NCI-H1436 (cell line): ENCODE measurements at places on chromosomes 6 and 20.

- no peak for DNase-seq
These were observed 28.3 kb upstream of the CSNK2A1 start for GRCh38 chr20:571754-572441.

DNA sequence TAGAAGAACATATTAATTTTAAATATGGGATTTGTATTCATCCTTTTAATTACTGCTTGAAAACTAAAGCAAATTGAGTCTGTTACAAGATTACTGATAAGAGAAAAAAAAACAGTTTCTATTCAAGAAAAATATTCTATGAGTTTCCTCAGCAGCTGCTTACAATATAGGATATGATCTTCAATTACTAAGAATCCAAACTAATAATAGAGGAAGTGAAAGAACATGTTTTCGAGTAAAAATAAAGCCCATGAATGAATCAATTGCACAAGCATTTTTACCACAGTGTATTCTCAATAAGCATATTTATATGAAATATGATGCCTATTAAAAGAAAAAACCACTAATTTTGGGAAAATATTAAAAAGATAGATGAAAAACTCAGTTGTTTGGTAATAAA lies 63.4 kb downstream of the AHI1 start:
- DNase-seq: no peak

DNA sequence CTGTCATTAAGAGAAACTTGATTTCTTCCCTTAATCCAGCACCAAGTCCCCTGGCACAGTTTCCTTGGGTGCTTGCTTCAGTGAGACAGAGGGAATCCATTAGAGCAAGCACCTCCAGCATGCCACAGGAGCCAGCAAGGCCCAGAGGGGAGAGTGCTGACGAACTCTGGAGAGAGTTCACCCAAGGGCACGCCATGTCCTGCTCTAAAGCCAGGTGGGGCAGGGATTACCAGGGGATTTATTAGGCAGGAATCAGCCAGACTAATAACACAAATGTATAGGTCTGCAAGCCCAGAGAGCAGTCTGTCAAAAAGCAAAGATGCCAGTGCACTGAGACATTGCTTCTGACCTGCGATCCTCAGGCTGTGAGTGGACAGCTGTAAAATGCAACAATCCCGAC lies 155.4 kb upstream of the SYNDIG1 start:
- no peak for DNase-seq

- no peak for DNase-seq
These were observed 48.6 kb downstream of the FIG4 start for GRCh38 chr6:109739686-109740085.

- no peak for DNase-seq
These were observed 117.0 kb upstream of the PMEPA1 start for GRCh38 chr20:57826666-57827287.

- no peak for DNase-seq
These were observed 58.8 kb upstream of the CD83 start for GRCh38 chr6:14058735-14059134.

DNA sequence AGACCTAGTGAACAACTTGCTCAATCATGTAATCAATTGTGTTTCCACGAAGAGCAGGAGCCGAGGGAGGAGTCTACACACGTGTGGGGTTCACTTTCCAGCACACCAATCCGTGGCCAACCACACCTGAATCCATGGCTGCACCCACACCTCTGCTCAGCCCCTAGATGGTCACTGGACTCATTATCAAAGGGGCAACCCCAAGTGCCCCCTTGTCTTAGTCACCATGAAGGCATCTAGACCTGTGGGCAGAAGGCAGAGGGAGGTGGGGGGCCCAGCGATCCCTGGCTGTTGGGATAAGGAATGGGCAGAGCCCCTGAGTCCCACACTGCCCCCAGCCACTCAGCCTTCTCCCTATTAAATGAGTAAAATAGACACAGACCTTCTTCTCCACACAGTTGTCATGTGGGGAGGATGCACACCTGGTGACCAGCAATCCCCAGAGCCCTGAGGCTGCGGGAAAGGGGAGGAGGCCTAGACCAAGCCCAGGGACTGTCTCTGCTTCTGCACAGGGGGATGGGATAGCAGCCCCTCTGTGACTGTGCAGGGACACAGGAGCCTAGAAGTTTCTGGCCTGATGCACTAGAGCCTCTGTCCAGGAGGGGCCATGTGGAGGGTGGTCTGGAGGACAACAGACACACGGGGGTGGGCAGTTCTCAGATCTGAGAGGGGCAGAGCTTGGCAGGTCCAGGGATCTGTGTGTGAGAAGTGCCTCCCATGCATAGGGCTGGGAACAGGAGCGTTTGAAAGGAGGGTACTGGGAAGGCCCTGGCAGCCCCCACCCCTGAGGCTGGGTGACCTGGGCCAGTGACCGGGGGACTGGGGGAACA lies 1.9 kb upstream of the RAET1L start:
- DNase-seq: no peak

DNA sequence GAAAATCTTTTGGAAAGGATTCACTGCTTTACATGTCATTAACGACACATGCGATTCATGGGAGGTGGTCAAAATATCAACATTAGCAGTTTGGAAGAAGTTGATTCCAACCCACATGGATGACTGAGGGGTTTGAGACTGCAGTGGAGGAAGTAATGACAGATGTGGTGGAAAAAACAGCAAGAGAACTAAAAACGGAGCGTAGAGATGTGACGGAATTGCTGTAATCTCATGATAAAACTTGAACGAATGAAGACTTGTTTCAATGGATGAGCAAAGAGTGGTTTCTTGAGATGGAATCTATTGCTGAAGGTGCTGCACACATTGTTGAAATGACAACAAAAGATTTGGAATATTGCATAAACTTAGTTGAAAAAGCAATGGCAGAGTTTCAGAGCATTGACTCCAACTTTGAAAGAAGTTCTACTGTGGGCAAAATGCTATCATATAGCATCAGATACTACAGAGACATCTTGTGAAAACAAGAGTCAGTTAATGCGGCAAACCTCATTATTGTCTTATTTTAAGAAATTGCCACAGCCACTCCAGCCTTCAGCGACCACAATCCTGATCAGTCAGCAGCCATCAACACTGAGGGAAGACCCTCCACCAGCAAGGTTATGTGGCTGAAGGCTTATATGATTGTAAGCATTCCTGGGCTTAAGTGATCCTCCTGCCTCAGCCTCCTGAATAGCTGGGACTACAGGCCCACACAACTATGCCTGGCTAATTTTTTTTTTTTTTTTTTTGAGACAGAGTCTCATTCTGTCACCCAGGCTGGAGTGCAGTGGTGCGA lies 19.2 kb downstream of the SRSF3 start:
- no peak for DNase-seq

DNA sequence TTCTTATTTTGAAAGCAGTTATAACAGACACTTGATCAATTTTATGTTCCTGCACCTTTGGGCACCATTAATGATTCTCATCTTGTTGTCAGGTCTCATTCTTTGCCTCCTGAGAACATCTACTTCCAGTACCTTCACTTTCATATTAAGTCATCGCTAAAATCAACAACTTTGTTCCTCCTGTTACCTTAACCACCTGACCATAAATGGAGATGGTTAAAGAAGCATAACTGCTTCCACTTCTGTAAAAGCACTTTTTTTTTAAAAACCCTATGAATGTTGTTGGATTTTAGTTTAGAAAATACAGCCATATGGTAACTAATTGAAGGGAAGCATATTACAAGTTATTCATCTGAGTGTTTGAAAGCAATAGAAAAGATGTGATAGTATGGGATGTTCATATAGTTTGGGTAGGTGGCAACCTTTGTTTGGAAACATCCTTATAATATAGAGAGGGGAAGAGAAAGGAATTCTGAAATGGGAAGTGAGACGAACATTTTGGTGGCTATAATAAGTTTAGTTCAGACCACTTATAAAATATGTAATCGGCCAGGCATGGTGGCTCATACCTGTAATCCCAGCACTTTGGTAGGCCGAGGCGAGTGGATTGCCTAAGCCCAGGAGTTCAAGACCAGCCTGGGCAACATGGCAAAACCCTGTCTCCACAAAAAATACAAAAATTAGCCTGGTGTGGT lies 53.9 kb downstream of the AFG1L start:
- no peak for DNase-seq

DNA sequence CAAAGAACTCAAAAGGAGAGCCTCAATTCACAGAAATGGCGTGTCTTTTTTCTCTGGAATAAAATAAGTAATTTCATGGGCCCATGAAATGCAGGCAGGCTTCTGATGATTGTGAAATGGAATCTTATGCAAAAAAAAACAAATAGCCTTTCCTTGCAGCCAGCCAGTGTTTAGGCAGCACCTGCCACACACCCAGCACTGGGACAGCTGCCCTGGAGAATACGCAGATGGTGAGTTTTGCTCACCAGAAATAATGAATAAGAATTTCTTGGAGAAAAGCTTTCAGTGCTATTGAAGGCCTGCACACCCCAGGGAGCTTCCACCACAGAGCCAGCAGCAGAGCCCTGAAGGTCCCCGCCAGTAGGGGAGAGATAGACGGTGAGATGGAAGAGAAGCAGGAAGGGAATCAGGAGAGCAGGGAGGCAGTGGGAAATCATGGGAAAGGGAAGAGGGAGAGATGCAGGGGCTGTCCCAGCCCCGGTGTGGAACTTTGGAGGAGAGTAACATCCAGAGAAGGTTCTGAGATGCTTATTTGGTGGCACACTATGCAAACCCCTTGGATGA lies 54.9 kb downstream of the PXDC1 start:
- DNase-seq: no peak

DNA sequence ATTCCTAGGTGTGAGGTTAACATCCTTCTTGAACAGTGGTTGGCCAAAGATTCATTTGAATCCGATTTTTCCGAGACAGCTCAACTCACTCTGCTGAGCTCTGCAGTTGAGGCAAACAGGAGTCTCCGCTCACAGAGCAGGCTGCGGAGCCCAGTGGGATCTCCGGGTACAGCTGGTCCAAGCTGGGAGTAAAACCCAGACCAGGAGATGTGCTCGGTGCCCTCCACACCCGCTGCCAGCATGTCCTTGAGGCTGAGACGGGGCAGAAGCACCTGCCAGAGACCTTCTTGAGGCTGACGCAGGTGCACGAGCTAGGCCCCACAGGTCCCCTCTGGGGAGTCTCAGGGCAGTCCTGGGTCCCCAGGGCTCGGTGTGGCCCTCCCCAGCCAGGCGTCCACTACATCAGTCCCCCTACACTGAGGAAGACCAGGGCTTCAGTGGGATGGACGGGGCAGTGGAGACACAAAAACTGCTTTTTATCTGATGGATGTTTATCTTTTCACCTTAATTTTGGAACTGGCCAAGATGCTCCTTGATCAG lies 119.0 kb downstream of the AGPAT4 start:
- no peak for DNase-seq

DNA sequence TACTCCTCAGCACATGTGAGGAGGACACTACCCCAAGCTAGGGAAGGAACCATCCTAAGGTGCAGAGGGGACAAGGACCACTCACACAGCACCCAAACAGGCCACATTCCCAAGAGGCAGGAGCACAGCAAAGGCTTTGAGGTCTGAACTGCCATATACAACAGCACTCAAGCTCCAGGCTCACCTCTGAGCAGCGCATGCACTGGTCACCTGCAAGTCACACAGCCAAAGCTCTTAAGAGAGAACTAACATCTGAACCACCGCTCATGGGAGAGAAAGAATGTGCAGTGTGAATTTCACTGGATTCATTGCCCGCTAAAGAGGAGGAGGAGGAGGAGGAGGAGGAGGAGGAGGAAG lies 31.0 kb downstream of the NPEPL1 start:
- no peak for DNase-seq

- DNase-seq: no peak
These were observed 9.1 kb downstream of the PNLDC1 start for GRCh38 chr6:159809149-159809548.

GRCh38 chr6:52373151-52373690 lies 11.3 kb downstream of the PAQR8 start:
- no peak for DNase-seq

- no peak for DNase-seq
These were observed 771 bp upstream of the SNAI1 start for GRCh38 chr20:49982072-49982345.

DNA sequence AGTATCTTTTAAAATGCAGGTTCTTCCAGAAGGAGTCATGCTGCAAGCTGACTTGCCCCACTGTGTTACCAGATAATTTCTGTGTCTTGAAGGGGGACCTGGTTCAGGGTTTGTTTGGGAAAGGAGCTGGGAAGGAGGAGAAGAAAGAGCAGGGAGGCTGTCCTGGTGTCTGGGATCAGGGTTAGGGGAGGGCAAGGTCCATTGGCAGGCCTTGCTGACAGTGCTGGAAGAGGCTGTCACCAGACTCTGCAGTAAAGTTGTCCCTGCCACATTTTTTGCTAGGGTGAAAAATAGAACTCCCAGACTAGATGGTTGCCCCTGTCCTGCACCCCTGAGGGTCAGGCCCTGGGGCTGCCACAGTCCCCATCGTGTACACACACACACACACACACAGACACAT lies 14.9 kb downstream of the GLP1R start:
- no peak for DNase-seq

DNA sequence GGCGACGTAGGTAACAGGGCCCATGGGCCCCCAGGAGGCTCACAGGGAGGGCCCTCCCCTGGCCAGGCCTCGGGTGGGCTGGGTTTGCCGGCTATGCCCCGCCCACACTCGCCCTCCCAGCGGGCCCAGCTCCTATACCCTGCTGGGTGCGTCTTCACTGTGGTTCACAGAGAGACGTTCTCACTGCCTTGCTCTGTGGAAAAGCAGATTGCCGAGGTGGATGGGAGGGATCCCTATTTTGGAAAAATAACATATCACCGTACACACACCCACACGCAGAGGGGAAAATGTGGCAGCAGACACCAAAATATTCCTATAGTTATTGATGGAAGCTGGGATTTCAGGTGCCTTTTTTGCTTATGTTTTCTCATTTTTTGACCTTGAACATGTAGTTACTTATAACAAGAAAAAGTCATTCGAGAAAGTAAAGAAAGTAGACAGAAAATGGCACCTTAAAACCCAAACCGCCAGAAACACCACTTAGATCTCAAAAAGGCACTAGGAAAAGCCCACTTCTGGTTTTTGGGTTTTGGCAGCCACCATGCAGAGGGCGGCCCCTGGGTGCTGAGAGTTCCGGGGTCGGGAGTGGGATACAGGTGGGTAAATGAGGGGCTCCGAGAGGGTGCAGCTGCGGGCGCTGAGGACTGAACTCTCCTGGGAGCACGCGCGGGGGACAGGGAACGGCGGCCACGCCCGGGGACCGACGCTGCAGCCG lies 49.4 kb downstream of the TMEM242 start:
- DNase-seq: peak; percentile 87

DNA sequence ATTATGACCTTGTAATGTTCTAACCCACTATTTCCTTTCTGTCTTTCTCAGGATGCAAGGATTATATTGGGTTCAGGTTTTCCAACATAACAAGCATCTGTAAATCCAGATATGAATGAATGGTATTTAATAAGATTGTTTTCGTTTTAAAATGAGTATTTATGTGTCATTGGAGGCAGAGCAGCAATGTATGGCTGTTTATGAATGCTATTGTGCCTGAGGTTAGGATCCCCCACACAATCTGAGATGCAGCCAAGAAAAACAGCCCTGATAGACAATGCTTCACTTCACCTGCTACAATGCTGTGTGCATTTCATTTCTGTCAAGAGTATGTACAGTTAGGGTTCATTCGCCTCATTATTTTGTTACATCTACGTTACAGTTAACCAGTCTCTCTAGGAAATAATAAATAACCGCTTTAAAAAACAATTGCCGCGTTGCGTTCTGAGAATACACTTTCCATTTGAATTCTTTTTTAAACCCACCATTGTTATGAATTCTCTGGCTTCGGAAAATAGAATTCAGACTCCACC lies 19.6 kb downstream of the TFAP2A start:
- DNase-seq: no peak

- DNase-seq: no peak
These were observed 43.9 kb downstream of the HDAC2 start for GRCh38 chr6:113927001-113927400.
